H9 (cell line): ENCODE measurements at places on chromosomes 1 and 21.

- DNase-seq, result no peak
Observed at GRCh38 chr1:228827019-228827418, 91.7 kb downstream of the RHOU start.

DNA sequence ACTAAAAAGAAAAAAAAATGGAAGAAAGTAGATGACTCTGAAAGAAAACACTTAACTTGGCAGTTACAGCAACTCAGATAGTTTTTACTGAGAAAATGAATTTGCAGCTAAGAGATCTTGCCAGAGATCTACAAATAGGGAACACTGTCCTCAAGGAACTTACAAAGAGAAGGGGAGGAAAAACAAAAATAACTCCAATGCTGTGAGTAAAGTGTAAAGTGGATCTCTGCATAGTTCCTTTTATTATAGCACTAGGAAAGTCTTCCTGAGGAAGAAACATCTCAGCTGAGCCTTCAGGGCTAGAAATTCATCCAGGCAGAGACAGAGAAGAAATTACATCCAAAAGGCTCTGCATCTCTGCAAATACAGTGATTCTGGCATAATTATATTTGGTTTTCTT, 3.9 kb downstream of the CD1B start:
- DNase-seq, result no peak

DNA sequence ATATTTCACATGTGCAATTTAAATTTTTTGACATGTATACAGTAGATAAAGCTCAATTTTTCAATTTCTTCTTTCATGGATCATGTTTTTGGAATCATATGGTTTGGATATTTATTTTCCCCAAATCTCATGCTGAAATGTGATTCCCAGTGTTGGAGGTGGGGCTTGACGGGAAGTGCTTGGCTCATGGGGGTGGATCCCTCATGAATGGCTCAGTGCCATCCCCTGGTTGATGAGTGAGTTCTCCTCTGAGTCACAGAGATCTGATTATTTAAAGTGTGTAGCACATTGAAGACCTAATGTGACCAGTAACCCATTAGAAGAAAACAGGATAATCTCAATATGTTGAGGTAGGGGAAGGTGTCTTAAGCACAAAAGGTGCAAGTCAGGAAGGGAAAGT, 9.1 kb upstream of the IFI16 start:
- DNase-seq, result peak; percentile 46

DNA sequence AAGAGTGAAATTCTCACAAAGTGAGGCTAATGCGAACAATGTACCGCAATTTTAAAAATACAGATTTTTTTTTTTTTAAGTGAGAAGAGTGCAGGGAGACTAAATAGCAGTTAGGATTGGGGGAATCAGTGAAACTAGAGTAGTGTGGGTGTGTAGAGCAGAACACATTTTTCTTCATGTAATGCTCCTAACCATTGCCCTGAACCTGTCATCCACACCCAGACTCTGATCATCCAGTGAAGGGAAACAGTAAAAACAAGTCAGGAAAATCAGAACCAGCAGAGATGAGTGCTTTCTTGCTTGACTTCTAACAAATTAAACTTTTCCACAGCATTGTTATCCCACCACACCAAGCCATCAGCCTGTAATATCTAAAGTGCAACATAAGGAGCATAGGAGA, 9.1 kb downstream of the CADM3 start:
- DNase-seq, result no peak

DNA sequence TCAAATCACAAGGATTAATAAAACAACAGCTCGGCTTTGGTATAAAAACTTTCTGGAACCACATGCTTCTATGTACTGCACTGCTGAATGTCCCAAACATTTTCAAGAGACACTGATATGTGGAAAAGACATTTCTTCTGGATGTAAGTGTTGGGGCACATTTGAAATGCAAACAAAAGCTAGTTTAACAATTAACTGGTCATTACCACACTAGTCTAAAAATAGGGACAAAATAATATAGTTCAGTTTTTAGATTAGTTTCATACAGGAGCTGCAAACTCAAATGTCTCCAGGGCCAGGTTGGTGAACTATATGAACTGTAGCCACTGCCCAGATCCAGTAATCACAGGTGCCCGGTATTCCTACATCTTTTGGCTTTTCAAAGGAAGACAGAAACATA, 3.2 kb downstream of the IL23R start:
- DNase-seq, result no peak

DNA sequence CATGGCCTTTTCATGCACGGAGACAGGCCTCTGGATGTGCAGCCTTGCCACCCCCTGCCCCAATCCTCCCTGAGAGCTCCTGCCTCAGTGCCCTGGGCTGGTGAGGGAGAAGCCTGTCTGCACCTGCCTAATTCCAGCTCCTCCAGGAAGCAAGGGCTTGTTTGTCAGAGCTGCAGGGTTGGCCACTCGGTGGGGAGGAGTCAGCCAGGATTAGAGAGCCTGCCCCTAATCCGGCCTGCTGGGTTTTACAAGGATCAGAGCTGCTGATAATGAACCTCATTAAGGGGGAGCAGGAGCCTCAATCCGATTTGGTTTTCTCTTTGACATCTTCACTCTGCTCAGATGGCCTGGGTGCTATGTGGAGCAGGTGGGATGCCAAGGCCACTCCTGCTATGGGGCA, 31.9 kb upstream of the LHX4 start:
- DNase-seq, result no peak

- no peak for DNase-seq
Observed at GRCh38 chr1:68221980-68222373, 10.3 kb downstream of the WLS start.

DNA sequence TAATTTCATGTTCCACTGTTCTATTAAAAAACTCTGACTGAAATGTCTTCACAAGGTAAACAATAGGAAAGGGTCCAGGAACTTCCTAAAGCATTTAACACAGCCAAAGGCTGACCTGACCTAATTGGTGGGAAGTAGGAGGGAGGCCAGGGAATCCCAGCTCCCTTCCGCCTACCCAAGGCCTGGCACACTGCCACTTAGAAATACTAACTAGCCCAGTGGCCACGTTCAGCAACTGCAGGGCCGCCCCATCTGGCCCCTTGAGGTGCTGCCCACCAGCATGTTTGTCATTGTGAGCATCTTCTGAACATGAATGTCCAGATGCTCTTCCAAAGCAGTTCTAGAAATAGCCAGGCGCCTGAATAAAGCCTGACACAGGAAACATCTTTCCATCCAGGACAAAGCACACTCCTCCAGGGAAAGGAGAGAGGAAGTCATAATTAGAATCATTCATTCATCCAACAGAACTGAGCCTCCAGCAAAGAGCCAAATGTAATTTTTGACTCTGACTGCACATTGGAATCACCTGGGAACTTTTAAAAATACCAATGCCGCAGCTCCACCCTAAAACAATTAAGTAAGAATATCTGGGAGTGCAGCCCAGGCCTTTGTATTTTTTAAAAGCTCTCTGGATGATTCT, 44.6 kb upstream of the BCL9 start:
- peak; percentile 49 for DNase-seq

- no peak for DNase-seq
Observed at GRCh38 chr21:44461005-44461404, 5.7 kb downstream of the LRRC3 start.

DNA sequence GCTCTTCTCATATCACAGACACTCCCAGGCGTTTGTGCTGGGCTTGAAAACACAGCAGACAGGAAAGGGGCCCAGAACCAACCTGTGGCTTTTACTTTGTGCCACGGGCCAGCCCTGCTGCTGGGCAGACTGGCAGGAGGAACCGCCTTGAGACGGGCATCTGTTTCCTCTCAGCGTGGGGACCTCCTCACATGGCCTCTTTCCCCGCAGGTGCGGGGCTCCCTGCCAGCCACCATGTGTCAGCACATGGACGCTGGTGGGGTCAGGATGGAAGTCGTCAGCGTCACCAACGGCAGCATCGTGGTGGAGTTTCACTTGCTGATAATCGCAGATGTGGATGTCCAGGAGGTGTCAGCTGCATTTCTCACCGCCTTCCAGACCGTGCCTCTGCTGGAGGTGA, 47.8 kb downstream of the UMODL1 start:
- DNase-seq, result no peak

DNA sequence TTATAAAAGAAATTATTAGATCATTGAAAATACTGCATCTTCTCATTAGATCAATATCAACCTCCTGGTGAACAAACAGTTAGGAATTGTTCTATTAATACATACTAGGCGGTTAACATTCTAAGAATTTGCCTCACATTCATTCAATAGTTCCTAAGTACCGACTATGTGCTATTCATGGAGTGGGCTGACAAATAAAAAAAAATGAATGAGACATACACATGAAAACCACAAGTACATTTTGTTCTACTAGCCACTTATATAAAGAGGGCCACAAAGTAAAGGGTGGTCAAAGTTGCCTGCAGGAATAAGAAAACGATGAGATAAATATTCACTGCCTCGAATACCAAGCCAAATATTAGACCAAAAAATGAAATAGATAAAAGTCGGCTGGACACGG, 294.4 kb downstream of the SDCCAG8 start:
- DNase-seq, result no peak

DNA sequence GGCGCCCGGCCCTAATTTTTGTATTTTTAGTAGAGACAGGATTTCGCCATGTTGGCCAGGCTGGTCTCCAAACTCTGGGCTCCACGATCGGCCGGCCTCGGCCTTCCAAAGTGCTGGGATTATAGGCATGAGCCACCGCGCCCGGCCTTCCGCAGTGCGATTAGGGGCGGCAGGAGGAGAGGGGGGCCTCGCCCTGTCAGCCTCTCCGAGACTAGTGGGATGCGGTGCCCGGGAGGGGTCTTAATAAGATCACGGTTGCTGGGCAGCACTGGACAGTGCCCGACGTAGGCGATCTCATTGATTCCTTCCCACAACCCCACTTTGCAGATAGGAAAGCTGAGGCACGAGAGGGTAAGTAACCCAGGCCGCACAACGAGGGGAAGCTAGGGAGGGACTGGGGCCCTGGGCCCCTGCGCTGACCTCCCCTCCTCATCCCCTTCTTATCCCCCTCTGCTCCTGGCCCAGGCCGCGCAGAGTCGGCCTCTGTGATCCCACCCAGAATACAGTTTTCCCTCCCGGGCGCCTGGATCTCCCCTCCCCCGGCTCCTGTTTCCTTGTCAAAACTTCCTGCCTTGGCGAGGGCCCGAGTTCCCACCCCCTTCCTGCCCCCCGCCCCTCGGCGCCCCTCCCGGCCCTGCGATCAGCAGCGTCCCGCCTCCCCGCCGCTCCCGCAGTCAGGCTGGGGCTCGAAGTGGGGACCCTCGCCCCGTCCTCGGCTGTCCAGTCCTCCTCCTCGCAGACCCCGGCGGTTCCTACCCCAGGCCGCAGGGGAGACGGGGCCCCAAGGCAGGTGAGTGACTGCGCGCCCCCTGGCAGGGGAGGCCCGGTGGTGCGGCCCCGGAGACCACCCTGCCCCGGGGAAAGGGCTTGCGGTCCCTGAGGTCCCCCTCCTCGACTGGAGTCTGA, at the start of gene PEAR1:
PEAR1 (plus strand) TSS at position 671 of the 906 bp plus-strand sequence. CDS start 10,209 bp downstream, outside the sequence.
- DNase-seq, result peak; percentile 61

- no peak for DNase-seq
Observed at GRCh38 chr1:227370533-227371254, 52.4 kb upstream of the CDC42BPA start.

DNA sequence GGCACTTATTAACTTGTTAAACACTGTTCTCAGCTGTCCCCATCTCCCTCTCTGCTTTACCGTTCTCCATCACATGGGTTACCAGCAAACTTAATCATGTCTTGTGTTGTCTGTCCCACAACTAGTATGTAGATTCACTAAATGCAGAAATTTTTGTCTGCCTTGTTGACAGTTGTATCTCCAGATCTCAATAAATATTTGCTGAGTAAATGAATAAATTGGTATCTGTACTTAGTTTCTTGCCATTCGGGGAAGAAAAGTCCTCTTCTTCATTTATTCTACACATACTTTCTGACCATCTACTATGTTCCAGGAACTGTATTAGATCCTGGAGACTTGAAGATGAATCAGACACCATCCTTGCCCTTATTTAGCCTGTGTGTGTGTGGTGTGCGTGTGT, 97.9 kb downstream of the KCND3 start:
- DNase-seq, result no peak

GRCh38 chr1:84462118-84462517, 16.9 kb upstream of the RPF1 start:
- no peak for DNase-seq

- no peak for DNase-seq
Observed at GRCh38 chr1:201153474-201154388, 543 bp downstream of the TMEM9 start.

DNA sequence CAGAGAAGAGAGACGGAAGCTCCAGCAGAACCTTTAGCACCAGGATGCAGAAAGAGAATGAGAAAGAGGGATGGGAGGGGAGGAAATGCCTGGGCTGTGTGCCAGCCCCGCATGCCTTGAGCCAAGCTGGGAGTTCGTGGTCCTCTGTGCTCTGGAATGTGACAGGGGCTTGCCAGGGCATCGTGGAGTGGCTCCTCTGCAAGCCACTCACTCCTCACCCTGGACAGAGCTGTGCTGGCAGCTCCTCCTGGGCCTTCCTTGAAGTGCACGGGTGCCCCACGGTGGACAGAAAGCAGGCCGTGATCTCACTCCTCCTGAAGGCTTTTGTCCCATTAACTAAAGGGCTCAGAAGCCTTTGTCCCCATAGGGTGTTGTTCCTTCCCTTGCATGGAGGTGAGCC, 34.8 kb upstream of the PRELP start:
- peak; percentile 47 for DNase-seq

- no peak for DNase-seq
Observed at GRCh38 chr1:44608141-44608540, 66.1 kb downstream of the TMEM53 start.

- DNase-seq, result no peak
Observed at GRCh38 chr1:62012836-62013235, 181.8 kb upstream of the L1TD1 start.

DNA sequence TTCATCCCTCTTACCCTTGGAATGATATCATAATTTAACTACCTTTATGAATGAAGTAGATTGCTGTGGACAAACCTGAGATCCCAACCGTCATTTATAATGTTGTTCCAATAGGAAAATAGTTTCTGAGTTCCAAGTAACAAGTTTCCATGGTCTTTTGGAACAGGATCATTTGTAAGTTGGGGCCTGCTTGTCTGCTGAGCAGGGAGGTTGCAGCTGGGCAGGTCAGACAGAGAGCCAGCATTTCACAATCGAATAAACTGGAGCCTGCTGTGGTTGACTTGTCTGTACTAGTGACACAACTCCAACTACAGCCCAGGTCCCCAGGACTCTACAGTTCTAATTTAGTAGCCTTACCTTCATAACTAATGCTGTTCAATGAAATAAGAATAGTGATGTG, 18.6 kb upstream of the RALGPS2 start:
- DNase-seq, result no peak

DNA sequence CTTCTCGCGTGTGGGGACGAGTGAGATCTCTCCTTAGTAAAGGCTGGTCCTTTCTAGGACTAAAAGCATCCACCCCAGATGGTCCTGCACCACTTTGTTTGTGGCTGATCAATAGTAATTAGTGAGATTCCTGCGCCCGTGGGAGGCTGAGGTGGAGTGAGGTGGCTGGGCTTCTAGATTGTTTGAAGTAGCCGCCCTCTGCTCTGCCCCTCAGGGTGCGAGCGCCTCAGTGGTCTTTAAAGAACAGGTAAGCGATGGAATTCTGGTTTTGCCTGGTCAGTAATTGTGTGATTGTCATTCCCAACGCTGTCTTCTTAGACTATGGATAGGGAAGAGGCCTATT, 20.7 kb downstream of the PEX14 start:
- DNase-seq, result no peak

- DNase-seq, result no peak
Observed at GRCh38 chr1:178933105-178933561, 62.3 kb upstream of the ANGPTL1 start.
